ENCODE measurements at places on chromosomes 5 and 9.
A peak's percentile ranks its signal among the peaks of the same experiment; 100 is the strongest.

- DNase-seq: peak; percentile 1
Observed at GRCh38 chr9:106305428-106306133, 557.4 kb upstream of the ZNF462 start.

DNA sequence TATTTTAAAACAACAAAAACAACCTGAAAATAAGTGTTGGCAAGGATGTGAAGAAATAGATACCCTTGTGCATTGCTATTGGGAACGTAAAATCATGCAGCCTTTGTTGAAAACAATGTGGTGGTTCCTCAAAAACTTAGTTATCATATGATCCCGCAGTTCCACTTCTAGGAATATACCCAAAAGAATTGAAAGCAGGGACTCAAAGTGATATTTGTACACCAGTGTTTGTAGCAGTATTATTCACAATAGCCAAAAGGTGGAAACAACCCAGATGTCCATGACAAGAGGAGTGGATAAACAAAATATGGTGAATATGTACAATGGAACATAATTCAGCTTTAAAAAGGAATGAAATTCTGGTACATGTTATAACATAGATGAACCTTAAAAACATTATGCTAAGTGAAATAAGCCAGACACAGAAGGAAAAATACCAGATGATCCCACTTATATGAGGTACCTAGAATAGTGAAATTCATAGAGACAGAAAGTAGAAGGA is 29.0 kb downstream of the IRF1 start:
- no peak for DNase-seq

- no peak for DNase-seq
Observed at GRCh38 chr5:4028384-4028783, 432.8 kb downstream of the IRX1 start.

- no peak for DNase-seq
Observed at GRCh38 chr9:121952611-121953010, 140.5 kb downstream of the TTLL11 start.

GRCh38 chr9:75615284-75615683 is 275.2 kb upstream of the PCSK5 start:
- DNase-seq: no peak

DNA sequence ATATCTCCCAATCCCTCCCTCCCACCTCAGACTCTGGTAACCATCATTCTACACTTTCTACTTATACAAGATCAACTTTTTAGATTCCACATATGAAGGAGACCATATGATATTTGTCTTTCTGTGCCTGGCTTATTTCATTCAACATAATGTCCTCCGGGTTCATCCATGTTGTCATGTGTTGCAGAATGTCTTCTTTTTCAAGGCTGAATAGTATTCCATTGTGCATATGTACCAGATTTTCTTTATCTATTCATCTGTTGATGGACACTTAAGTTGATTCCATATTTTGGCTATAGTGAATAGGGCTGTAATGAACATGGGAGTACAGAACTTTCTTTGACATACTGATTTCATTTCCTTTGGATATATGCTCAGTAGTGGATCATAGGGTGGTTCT is 78.9 kb upstream of the MAP1B start:
- no peak for DNase-seq
